ENCODE measurements at places on chromosomes 7 and 10.

- DNase-seq, result no peak
Measured at GRCh38 chr7:129800901-129801300, 151.9 kb downstream of the UBE2H start.

- DNase-seq, result no peak
Measured at GRCh38 chr10:71972746-71973695, 8.8 kb downstream of the CHST3 start.

DNA sequence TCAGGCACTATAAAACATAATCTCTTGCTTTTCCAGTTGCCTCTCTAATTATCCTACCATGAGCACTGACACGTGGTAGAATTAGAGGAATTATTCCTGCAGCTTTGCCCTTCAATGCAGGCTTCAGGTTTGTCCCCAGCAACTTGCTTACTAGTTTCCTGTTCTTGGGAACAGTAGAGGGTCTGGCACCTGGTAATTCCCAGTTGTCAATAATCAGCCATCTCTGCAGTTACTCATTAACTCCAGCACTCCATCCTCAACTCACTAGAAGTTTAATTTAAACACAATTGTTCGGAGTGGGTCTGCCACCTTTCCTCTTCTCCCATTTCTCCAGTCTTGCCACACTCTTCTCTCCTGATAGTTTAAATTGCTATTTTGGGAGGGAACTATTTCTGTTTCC lies 324.3 kb upstream of the KIAA1217 start:
- DNase-seq, result no peak

DNA sequence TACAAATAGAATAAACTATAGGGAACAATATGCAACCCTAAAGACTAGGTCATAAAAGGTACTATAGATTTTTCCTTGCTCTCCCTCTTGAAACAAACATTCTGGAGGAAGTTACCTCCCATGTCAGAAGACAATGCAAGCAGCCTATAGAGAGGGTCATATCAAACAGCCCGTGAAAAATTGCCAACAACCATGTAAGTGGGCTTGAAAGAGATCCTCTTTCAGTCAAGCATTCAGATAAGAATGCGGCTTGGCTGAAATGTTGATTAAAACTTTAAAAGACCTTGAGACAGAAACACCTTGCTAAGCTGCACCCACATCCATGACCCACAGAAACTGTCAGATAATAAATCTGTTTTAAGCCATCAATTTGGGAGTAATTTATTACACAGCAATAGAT lies 526.6 kb upstream of the GHITM start:
- no peak for DNase-seq

DNA sequence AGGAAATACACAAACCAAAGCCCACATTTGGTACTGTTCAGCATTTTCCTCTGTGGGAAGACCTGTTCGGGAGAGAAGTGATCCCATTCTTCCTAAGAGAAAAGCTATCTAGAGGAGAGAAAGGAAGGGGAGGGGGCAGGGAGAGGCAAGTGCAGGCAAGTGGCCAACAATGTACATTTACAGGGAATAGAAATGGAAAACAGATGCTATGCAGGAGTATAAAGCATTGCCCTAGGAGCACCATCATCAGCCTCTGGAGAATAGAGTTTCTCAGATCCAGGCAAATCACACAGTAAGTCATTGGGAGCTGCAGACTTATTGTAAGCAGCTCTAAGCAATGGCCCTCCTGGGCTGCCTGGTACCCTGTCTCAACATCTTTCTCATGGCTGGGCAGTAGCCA lies 424.4 kb upstream of the AUTS2 start:
- no peak for DNase-seq

DNA sequence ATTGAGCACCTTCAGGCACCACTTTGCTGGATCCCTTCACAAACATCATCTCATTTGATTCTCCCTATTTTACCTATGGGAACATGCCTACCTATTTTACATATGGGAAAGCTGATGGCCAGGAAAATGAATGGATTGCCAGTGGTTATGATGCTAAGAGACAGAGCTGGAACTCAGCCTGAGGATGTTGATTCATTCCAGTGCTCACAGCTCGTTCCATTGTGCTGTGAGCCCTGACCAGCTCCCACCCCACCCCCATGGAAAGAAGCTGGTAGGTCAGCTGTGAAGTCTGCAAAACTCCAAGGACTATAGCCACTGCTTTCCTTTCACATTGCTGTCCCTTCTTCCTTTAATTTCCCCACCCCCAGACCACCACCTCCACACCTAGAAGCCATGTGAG lies 9.6 kb downstream of the UBTD1 start:
- DNase-seq, result no peak

DNA sequence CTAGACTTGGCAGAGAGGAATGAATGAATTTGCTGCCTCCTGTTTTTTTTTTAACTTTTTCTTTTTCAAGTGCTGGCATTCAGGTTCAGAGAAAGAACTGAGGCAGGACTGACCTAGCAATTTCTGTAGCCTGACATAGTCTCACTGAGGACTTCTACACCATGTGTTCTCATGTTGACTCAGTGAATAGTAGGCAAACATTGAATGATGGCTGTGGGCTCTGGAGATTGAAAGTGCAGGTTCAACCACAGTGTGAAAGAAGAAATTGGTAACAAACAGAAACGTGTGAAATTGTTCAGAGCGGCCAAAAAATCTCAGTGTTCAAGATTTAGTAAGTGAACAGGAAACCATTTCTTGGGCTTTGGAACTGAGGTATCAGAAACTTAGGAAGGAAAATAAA lies 322.4 kb upstream of the GHITM start:
- DNase-seq, result no peak

DNA sequence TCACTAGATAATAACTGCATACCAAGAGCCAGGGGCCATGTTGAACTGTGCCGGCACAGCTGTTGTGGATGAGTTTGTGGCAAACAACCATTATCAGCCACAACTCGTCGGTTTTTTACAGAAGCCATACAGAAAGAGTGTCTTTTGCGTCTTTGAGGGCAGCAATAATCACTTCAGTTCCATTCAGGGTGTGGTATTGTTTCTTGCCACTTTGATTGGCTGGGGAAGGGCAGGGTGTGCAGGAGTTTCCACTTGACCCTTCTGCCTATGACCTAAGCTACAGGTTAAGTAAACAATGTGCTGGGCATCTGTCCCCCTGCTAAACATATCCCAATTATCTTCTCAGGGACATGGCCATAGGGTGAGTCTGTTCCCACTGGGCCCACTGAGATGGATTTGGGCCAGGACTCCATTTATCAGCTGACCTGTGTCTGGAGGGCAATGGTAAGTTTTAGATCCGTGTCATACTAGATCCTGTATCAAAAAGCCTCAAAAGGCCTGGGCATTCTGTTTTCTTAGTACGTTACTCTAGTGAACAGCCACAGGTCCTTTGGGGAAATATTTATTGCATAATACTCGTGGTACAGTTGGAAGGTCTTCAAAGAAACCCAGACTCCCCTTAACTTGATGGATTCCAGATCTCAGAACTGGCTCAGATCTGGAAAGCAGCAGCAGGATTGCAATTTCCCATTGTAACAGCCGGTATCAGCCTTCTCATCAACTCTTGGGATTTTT lies 15.9 kb downstream of the ZNF3 start:
- no peak for DNase-seq

Measured in activated T-helper 9 cell treated with anti-CD3 and anti-CD28 coated beads, Interleukin-2, amount 50 U/mL, for 16 hours (primary cell).